ENCODE measurements at places on chromosomes 1 and 21.

DNA sequence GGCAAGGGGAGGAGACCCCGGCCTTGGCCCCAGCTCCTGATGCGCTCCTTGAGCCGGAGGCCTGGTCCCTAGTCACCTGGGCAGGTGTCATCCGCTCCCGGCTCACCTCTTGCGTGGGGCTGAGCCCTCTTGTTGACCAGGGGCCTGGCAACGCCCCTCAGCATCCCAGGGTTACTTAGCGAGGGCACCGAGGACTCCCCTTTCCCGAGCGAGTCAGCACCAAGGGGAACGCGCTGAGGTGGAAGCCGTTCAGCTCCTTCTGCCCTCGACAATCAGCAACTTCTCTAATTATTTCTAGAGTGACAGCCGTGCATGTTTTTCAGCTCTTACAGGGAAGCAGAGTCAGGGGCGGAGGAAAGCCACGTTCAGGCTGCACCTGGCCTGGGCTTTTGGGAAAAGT is 522 bp downstream of the SLC45A1 start:
- no peak for DNase-seq

- DNase-seq = no peak
Observed at GRCh38 chr1:6321205-6321604, 60.3 kb upstream of the GPR153 start.

DNA sequence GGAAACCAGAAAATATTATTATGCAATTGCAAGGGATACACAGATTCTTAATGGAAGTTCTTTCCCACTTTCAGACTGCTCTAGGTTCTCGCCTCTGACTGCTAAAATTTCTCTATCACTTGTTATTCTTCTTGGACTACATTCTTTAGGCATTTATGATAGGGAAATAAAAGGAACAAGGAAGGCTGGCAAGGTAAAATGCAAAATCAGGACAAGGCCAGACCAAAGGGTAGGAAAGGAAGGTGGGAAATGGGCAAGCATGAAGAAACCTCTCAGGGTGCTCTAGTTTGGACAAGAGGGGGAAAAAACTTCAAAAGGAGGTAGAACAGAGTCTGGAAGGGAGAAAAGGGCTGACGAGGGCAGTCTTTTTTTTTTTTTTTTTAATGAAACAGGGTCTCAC is 26.2 kb downstream of the UROD start:
- DNase-seq = no peak

- no peak for DNase-seq
Observed at GRCh38 chr21:45947716-45948255, 33.8 kb upstream of the COL6A1 start.

- no peak for DNase-seq
Observed at GRCh38 chr21:45111703-45112102, 37.3 kb downstream of the ADARB1 start.

DNA sequence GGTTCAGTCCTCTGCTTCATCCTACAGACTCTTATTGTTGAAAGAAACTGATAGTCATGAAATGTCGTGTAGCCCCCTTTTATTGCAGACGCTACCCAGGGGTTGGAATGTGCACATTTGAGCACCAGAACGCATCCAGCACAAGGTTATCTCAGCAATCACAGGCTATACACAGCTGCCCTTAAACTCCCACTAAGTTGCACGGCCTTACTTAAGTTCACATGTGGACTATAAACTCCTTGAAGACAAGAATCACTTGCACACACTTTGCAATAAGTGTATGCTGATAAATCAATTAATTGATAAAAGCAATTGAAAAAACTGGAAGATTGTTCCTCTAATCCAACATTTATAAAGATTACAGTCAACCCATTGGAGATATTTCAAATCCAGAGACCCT is 18.9 kb downstream of the SLC30A10 start:
- no peak for DNase-seq
